ENCODE measurements at places on chromosomes 6 and 20.

GRCh38 chr6:140108167-140108566, 733.7 kb upstream of the CITED2 start:
- DNase-seq = no peak

DNA sequence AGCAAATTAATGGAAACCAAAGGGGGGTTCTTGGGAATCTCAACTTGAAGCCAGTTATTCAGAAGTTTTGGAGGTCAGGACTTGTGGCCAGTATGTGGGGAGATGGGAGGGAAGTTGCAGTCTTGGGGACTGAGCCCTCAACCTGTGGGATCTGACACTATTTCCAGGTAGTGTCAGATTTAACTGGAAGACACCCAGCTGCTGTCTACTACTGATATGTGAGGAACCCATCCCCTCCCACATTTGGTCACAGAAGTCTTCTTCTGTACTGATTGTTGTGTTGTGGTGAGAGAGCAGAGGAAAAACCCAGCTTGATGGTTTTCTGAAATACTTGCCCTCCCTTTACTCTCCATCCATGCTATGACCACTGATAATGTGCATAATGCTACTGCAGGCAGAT, 134.0 kb downstream of the QRSL1 start:
- no peak for DNase-seq

DNA sequence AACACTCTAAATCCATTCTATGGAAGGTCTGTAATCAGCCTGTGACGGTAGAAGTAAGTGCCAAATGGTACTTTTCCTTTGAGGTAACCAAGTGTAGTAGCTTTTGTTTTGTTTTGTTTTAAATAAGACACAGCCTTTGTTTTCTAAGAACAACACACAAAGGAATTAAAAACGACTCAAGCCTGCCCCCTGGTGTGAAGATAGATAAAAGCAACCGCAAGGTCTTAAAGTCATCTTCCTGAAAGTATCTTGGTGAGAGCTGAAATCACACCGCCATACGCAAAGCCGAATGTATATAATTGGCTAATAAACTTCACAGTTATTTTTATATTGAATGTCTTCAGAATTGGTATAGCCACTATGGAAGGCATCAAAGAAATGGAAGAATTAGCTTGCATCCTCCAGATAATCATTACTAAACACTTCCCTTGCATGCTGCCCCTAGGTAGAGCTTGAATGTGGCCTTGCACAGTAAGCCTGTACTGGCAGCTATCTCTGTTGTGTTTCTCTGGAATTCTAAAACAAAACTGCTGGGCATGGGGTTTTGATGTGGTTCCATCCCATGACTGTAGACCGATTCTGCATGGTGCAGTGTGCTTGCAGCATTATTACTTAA, 95.6 kb downstream of the LAMP5 start:
- DNase-seq = peak; percentile 28

DNA sequence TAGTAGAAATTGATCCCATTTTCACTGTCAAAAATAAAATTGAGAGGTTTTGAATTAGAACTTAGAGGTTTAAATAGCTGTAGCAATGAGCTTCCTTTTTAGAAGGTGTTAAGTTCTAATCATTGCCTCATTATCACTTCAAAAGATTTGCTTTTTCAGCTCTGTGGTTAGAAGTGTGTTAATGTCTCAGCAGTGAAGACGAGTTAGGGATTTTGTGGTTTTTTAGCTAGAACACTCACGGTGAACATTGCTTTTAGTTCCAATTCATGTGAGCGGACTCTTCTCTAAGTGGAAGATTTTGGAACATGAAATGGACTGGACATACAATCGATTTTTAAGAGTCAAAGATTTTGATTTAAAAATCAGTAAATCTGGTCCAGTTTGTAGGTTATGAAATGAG, 12.7 kb upstream of the IFNGR1 start:
- no peak for DNase-seq

DNA sequence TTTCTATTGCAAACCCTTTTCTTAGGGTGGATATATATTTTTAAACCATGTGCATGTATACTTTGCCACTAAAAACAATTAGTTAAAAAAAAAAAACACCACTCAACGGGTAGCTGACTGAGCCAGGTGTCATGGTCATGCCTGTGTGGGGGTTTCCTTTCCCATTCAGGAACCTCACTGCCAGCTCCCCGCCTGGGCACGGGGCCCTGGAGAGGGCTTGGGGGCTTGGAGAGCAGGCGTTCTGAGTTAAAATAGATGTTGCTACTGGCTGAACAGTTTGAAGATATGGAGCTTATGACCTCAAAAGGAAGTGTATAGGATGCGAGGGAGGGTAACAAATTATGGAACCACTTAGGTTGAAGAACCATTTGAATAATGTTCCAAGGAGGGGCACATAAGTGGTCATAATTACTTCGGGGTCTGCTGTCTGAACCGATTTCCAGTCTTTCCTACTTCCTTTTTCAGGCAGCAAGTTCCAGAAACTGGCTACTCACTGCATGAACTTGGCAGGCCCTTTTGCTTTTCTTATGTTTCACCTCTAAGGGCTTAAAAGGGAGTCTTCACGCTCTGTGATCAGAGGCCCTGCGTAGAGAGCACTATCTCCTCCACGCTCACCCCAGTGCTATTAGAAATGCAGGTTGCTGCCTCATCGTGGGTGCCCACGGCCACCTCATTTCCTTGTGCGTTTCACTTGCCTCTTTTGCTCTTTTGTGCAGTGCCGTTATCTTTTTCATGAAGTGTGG, 9.9 kb downstream of the STX16 start:
- DNase-seq = no peak

DNA sequence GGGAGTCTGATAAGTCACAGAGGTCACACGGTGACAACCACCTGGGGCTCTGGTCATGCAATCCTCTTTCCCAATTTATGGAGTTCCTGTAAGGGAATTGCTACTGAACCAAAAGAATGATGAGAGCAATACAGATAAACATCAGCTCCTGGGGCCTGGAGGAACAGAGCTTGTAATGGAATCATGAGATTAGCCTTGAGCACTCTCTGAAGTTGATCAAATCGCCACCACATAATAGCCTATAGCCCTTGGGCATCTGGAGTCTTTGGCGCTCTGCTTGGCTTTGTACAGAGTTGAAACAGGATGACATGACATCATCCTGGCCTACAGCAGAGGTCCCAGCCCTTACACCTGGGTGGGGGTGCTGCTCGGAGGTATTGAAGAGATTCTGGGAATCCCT, 154.3 kb upstream of the DTNBP1 start:
- DNase-seq = no peak

DNA sequence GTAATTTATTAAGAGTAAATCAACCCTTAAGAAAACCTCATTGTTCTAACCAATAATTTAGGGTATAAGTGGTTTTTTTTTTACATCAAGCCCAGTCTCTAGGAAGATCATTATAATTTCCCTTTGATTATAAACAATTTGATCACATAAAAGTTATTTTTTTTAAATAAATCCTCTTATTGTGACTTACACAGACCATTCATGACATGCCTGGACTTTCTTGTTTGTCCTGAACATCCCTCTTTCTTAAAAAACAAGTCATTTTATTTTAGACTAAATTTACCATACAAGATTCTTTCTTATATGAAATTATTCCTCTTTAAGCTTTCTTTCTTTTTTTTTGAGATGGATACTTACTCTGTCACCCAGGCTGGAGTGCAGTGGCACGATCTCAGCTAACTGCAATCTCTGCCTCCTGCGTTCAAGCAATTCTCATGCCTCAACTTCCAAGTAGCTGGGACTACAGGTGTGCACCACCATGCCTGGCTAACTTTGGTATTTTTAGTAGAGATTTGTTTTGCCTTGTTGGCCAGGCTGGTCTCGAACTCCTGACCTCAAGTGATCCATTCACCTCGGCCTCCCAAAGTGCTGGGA, 53.6 kb upstream of the AGPAT4 start:
- no peak for DNase-seq

DNA sequence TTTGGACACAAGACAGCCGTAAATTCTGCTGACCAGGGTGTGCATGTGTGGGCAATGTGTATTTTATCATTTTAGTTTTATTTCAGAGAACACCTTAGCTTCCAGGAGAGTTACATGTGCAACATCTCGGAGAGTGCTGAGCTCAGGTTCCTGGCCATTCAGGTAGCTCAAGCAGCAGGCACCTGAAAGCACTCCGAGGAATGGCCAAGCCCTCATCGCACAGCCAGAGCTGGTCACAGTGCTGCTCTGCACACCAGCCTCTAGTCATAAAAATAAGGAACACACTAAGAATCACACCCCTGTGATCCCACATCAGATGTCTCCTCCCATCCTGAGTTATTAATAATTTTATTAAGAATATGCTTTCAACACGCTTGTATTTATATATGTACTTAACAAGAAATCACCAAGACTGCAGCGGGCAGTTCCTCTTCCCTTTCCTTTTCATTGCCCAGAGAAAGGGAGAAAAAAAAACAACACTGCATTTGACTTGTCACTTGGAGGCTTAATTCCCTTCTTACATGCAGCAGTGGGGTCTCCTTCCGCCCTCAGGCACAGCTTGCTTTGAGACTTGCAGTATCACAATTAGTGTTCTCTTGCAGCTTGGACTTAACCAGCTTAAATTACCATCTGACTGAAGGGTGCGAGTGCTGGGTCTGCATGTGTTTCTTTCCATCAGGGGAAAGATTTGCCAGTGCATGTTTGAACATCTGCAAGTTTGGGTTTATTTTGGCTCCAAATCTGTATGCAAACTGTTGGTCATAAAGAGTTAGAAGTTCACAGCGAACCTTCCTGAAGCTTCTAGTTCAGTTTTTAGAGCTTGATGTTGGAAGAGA, 36.0 kb upstream of the IRF4 start:
- DNase-seq = no peak

GRCh38 chr20:10777710-10778109, 103.9 kb upstream of the JAG1 start:
- DNase-seq = no peak

- no peak for DNase-seq
Observed at GRCh38 chr6:134426623-134427022, 108.7 kb upstream of the SGK1 start.

- DNase-seq = no peak
Observed at GRCh38 chr20:54103762-54104600, 33.6 kb upstream of the BCAS1 start.

- no peak for DNase-seq
Observed at GRCh38 chr6:149478631-149479314, 6.0 kb downstream of the ZC3H12D start.

GRCh38 chr6:156978948-156979347, 201.8 kb downstream of the ARID1B start:
- no peak for DNase-seq

- DNase-seq = no peak
Observed at GRCh38 chr6:143510991-143511891, at the start of gene FUCA2. TSS of gene FUCA2 (minus strand) at chr6:143511720. CDS start at chr6:143511634, 86 bp downstream.

- DNase-seq = no peak
Observed at GRCh38 chr6:34723203-34723602, 26.6 kb upstream of the ILRUN start.
